ENCODE measurements at places on chromosomes 1 and 21. TPM values are rescaled to one million over a fixed set of nuclear protein-coding genes. Genes with fewer than 3 reads are reported as not detected.
A peak's percentile ranks its signal among the peaks of the same experiment; 100 is the strongest.

DNA sequence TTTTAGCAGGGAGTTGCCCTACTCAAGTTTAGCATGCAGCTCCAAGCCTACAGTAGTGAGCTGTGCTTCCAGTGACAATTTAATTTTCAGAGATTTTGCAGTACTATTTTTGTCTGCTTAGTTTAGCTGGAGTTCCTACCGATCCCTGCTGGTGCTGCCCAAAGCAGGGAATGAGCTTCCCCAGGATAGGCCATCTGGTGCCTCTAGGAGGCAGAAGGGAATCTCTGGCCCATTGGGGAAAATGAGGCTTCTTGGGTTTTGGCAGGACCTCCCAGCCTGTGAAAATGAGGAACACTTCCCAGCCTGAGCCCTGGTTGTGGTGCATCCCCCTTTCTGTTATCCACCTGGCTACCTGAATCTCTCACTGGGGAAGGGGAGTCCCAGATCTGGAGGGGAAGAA lies 149.2 kb downstream of the RASAL2 start:
- no peak for DNase-seq

DNA sequence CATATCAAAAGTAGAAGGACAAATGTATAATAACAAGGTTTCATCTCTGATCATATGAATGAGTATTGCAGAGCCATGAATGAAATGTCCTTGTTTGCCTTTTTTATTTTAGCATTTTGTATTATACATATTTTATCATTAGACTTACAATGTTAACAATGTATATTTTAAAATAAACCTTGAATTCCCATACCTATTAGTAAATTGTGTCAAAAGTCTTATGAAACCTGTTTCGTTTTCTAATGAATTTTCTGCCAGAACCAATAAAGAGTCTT lies 646 bp downstream of the DNAJB4 start:
- no peak for DNase-seq

The KCND3 gene
- total RNA-seq, result 0.15 TPM

- no peak for DNase-seq
Measured at GRCh38 chr1:75373542-75374159, 237.3 kb downstream of the SLC44A5 start.

The ADAMTS5 gene
- 0.99 TPM for total RNA-seq

The PGM1 gene
- total RNA-seq, result 58.5 TPM

DNA sequence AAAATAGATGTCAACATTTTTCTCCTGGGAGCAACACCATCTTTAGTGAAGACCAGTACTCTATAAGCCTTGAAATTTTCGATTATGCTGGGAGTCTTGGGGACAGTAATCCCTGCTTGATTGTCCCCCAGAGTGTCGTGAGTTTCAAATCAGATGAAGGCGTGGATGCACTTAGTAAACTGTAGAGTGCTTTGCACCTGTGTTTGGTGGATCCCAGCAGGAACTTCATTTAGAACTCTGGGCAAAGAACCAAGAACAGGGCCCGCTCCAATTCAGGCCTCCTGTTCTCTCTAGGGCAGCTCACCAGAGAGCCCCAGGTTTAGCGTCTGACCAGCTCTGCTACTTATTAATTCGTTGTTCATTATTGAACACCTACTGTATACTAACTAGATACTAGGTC lies 1.5 kb downstream of the GPX7 start:
- DNase-seq, result no peak

DNA sequence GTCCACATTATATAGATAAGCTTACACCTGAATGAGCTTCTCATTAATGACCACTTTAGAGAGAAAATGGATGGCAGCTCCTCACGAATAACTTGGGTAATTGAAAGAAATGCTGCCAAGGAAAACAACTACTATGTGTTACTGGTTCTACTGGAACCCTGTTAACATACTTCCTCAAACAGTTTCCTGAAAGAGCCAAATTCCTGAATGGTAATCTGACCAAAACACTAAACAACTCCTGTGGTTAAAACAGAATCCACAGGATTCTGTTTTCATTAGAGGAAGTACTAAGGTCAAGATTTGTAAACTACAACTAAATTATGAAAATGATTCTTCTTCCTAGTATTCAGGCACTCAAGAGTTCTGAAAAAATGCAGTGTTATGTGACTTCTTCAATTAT lies 107.2 kb downstream of the DNM3 start:
- no peak for DNase-seq

The AGMAT gene
- 4.0 TPM for total RNA-seq

GRCh38 chr1:152457071-152457470 lies 43.0 kb upstream of the CRNN start:
- DNase-seq, result no peak

GRCh38 chr1:20625176-20626097 lies 7.8 kb upstream of the PINK1 start:
- peak; percentile 80 for DNase-seq

- no peak for DNase-seq
Measured at GRCh38 chr1:210516697-210517459, 188.2 kb downstream of the HHAT start.

DNA sequence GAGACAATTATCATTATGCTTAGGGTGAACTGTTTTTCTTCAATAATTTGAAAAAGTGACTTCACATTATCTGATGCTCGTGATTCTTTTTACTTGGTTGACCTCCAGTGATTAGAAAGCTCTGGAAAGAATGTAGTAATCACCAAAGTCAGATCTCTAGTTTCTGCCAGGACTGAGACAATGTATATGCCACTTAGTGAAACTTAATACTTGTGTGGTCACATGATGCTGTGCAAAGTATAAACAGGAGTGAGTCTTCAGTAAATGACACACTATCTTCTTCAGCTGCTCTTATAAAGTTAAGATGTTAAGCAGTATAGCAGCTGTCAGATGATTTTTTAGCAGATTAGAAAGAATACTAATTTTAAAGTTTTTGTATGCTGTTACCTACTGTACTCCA lies 17.2 kb downstream of the VCAM1 start:
- no peak for DNase-seq

GRCh38 chr1:203048086-203048485 lies 21.8 kb downstream of the PPFIA4 start:
- DNase-seq, result no peak

GRCh38 chr1:240414237-240414636 lies 197.7 kb downstream of the GREM2 start:
- no peak for DNase-seq

DNA sequence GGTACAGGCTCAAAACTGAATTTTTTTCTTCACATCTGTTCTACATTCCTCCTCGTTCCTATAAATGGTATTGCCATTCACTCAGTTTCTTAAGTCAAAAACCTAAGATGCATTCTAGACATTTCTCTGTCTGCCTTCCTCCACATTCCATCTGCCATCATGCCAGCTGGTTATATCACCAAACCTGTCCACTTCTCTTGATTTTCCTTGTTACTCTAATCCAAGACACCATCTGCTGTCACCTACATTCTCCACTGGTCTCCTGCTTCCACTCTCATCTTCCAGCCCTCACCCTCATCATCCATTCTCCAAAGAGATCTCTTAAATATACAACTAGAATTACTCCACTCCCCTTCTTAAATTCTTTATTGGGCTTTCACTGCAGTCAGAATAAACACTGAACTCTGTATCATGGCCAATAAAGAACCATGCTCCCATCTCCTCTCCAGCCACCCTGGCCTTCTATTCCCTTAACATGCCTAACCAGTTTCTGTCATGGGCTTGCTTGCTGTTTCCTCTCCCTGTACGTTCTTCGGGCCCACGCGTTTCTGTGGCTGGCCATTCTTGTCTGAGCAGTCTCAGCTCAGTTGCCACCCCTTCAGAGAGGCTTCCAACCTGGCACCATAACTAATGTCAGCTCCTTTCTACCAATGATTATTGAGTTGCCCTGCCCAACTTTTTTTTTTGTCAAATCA lies 278.3 kb downstream of the ST6GALNAC3 start:
- DNase-seq, result no peak

GRCh38 chr1:2046174-2046917 lies 3.9 kb upstream of the PRKCZ start:
- DNase-seq, result peak; percentile 94

The COA6 gene
- 50.3 TPM for total RNA-seq

The INAVA gene
- total RNA-seq, result 37.2 TPM

DNA sequence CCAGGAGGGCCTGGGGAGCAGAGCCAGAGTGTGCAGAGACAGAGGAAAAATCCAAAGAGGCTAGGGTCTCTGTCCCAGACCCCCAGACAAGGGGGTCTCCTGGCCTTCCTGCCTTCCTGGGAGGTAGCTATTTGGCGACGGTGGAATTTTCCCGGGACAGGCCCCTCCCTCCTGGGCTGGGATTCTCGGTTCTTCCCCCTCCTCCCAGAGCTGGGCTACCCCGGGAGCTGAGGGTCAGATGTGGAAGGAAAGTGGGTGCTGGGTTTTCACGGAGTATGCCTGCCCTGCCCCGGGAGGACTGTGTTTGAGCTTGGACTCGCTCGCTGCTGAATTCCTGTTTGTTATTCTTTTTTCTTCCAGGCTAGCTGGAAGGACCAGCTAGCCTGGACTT lies 759 bp downstream of the AMPD2 start:
- peak; percentile 49 for DNase-seq

DNA sequence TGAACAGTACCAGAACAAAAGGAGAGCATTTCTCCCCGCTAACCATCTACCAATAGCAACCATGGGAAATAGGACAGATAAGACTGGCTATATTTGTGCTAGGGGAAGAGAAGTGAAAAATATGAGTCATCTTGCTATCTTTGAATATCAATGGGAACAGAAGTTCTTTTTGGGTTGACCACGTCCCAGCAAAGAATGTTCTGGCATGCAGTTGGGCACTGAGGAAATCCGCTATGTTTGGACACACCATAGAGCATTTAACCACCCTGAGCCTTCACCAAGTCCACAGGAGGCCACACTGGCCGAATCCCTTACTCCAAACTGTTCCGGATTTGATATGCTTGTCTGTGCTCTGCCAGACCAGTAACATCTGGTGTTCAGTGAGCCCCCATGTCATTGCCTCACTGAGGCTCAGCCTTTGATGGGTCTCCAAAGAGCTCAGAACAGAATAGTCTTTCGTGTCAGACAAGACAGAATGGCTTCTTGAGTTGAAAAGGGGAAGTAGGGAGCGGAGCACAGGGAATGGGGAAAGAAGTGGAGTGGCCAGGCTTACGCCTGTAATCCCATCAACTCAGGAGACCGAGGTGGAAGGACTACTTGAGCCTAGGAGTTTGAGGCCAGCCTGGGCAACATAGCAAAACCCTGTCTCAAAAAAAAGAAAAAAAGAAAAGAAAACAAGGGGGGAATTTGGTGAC lies 81.4 kb downstream of the SMYD2 start:
- DNase-seq, result no peak

- no peak for DNase-seq
Measured at GRCh38 chr1:220375715-220376114, 103.5 kb upstream of the RAB3GAP2 start.

- DNase-seq, result no peak
Measured at GRCh38 chr1:207024202-207025145, 8.1 kb downstream of the C1orf116 start.

DNA sequence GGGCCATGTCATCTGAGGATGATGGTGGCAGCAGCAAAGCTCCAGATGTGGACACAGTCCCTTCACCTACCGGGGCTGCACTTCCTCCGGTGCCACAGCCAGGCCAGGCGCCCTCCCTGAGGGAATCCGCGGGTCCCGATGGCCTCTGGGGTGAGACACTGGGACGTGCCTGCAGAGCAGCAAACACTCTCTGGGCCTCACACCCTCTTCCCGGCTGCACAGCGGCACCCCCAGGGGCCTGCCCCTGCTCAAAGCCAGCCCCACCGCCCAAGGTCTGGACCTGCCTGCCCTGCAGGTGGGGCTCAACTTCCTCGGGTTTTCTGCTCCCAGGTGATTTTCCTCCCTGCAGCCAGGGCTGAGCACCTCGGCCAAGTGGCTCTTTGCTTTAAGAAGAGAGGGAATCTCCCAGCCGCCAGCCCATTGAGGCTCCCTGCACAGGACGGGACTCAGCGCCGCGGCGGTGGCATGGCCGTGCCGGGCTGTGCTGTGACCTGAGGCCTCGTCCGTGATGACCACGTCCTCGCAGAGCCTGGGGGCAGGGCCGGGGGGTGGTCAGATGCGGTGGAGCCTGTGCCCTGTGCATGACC lies 21.3 kb upstream of the COL18A1 start:
- peak; percentile 74 for DNase-seq

DNA sequence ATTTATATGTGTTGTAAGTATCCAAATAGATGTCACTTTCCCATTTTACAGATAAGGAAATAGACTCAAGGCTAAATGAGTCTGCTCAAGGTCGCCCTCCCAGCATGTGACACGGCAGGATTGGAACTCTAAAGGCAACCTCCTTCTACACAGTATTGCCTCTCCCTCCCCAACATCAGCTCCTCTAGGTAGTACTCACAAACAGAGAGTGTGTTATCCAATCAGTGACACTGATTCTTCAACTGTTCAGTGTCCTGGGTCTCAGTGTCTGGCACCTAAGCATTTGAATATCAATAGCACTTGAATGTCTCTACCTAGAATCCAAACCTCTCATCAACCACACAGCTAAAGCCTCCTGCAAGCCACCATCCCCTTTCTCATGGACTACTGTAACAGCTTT lies 87.1 kb downstream of the DAB1 start:
- DNase-seq, result no peak

- DNase-seq, result no peak
Measured at GRCh38 chr1:171715813-171716251, 26.0 kb downstream of the VAMP4 start.

DNA sequence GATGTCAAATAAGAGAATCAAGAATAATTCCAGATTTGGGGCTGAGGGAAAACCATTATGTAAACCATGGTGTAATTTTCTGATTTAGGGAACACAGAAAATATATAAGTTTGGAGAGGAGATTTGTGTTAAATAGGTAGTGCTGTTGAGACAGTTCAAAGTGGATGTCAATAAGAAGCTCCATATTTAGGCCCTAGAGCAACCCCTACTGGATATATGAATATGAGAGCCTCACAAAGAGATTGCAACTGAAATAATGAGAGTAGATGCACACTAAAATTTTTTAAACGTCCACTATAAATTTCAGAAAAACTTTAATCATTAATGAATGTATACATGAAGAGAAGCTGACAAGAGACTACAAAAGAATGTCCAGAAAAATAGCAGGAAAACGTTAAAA lies 1447.8 kb upstream of the PRMT6 start:
- DNase-seq, result no peak

The HES2 gene
- 1.2 TPM for total RNA-seq

The GOLT1A gene
- total RNA-seq, result 4.2 TPM

The RUNX3 gene
- total RNA-seq, result 0.35 TPM

- DNase-seq, result peak; percentile 33
Measured at GRCh38 chr1:203089651-203090045, 3.8 kb upstream of the MYOG start.

DNA sequence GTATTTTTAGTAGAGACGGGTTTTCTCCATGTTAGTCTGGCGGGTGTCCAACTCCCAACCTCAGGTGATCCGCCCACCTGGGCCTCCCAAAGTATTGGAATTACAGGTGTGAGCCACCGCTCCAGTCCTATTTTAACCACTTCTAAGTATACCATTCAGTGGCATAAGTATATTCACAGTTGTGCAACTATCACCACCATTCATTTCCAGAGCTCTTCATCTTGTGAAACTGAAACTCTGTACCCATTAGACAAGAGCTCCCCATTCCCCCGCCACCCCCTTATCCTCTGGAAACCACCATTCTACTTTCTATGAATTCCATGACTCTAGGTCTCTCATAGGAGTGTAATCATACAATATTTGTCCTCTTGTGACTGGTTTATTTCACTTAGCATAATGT lies 40.2 kb upstream of the CAMTA1 start:
- no peak for DNase-seq

Data from H9 (cell line).